Muscle of arm (tissue), 14 donors: ENCODE measurements at places on chromosomes 12 and 14.

GRCh38 chr14:25252793-25253192, 202.8 kb upstream of the STXBP6 start:
- no peak for DNase-seq

- no peak for DNase-seq
Measured at GRCh38 chr12:122298071-122298748, 31.9 kb upstream of the VPS33A start.

- DNase-seq: no peak
Measured at GRCh38 chr12:108505129-108505528, 9.9 kb upstream of the FICD start.

GRCh38 chr12:3832738-3833137, 40.5 kb downstream of the PARP11 start:
- DNase-seq: no peak

DNA sequence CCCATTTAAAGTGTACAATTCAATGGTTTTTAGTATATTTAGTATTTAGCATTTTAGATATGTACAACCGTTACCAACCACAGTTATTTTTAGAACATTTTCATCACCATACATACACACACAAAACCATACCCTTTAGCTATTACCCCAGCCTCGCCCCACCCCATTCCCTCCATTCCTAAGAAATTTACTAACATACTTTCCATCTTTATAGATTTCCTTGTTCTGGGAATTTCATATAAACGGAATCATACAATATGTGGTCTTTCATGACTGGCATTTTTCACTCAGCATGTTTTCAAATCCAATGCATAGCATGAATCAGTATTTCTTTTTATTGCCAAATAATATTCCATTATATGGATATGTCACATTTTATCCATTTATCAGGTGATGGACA, 101.5 kb downstream of the TAOK3 start:
- no peak for DNase-seq

DNA sequence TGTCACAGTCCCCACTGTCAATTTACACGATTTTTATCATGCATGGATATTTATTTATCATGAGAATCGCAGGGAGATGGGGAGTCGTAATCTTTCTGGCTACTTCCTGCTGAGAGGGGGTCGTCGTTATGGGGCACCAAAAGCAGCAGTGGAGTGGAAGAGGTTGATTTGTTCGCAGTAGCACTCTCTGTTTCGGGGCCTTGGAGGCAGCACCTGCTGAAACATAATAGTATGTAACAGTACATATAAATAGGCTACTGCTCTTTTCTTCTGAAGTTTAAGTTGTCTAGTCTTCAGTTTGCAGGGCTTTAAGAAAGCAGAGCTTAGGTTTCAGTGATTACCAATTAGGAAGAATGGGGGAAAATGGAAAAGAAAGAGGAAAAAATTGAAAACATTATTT, 3.8 kb downstream of the SOAT2 start:
- DNase-seq: no peak

- DNase-seq: no peak
Measured at GRCh38 chr12:106098691-106099200, 40.0 kb downstream of the NUAK1 start.

DNA sequence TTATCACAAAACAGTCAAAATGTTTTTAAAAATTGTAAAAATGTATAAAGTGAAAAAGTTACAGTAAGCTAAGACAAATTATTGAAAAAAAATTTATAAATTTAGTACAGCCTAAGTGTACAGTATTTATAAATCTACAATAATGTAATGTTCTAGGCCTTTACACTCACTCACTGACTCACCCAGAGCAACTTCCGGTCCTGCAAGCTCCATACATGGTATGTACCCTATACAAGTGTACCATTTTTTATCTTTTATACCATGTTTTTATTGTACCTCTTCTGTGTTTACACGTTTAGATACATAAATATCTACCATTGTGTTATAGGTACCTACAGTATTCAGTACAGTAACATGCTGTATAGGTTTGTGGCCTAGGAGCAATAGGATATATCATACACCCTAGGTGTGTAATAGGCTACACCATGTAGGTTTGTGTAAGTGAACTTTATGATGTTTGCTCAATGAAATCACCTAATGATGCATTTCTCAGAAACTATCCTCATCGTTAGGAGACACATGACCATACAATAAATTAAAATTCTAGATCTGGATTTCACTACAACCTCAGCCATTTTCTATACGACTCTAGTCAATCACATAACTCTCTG, 66.8 kb downstream of the TXNDC16 start:
- DNase-seq: no peak

DNA sequence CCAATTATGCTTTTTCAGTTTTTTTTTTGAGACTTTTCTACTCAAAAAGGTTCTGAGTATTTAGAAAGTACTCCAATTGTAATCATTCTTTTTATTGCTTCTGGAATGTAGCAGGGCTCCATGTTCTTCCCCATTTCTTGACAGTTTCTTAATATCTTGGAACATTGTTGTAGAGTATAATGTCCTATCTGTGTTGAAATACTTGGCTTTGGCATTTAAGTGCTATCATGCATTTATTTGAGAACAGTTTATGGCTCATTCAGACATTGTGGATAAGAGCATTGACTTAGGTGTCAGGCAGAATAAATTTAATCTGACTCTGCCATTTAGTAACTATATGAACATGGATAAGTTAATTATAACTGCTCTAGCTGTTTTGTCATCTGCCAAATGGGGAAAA, 28.3 kb downstream of the ADIPOR2 start:
- no peak for DNase-seq

DNA sequence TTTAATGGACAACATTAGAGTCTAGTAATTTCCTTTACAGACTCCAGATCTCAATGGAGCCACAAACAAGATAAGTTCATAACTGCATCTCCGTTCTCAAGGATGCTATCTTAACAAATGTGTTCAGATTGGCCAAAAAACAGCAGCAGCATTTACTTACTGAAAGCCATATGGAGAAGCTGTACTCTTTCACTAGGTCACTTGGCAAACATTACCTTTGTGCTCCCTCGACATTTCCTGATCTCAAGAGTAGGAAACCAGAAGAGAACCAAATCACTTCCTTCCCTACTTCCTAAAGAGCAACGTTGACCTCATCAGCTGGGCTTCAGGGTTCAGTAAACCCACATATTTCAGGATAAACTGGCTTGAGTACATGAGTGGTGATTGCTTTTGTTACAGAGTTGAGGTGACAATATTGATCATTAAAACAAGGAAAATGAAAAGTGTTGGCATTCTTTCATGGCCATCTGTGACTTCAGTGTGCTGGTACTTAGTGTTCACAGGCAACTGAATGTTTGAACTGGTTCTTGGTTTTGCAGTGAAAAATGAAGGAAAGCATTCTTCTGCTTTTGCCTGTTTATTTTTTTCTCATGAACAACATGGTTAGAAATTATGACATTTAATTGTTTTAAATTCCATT, 449.6 kb downstream of the TMEM117 start:
- no peak for DNase-seq

DNA sequence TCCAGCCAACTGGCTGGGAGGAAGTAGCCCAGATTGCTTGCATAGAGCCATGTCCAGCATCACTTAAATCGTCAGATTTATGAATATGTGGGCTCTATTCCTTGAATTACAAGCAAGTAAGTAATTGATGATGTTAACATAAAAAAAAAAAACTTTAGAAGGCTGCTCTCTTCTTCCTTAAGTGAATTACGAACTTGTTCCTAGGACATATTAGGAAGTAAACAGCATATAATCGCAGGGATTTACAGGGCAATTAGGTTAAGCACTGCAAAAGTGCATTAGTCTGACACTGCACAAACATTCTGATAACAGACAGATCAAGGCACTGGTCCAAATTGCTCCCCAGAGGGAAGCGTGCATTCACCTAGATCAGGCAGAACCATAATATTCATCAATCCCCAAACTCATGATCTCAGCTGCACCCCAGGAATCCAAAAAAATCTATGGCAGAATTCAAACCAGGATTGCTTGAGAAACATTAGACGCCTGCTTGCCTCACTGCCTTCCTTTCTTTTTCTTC, 293.2 kb downstream of the TMEM132D start:
- DNase-seq: no peak

DNA sequence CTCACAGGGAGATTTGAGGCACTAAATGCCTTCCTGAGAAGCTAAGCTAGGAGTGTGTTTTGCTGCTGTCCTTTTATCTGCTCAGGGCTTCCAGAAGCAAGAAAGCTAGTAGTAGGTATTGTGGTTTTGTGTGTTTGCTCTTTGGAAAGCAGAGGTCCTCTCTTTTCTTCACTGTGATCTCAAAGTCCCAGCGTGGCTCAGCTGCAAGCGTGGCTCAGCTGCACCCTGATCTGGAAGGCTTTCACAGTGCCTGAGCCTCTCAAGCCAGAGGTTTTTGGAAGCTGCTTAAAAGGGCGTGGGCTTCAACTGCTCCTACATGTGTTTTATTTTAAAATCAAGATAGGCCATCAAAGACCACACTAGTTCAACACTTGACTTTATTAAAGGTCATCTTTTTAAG, 337.4 kb upstream of the RGS6 start:
- no peak for DNase-seq

DNA sequence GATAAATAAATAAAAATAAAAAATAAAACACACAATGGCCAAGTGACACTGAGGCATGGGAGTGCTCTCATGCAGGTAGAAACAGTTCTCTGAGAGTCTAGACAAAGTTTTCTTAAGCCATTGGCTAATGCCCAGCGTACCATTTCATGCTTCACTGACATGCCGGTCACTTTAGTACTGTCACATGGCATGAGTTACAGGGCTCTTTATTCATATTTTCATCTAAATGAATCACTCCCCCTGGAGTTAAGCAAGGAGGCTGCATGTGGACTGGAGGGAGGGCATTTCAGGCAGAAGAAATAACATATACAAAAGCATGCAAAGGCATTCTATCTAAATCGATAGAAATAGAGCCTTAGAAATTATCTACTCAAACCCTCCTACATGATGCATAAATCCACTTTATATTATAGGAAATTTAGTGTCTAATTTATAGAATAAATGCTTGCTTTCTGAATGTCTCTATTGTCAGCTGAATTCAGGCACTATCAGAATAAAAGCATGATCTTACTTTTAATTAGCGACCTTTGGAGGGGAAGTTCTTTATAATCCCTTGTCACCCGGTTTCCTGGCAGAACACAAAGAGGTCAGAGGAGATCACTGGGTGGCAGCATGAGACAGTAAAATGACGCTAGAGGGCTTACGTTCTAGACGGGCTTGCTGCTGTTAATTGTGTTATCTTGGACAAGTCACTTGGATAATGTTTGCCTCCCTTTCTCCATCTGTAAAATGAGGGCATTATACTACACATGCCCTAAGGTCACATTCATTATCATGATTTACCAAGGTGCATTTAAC, 17.5 kb downstream of the DYRK4 start:
- DNase-seq: no peak

DNA sequence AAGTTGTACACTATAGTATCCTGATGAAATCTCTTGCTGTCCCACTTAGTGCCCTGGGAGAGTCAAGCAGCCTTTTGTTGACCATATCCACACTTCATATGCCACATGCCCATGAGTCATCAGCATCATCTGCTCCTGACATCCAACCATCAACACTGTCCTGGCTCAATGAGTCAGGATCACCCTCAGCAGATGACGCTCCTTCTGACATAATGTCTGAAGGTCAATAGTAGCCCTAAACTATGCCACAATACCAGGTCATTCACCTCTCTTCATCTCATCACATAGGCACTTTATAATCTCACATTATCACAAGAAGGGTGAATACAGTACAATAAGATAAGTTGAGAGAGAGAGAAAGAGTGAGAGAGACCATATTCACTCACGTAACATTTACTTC, 369.0 kb upstream of the FAR2 start:
- no peak for DNase-seq

GRCh38 chr12:123024819-123025391, 44.4 kb downstream of the ARL6IP4 start:
- DNase-seq: no peak

- no peak for DNase-seq
Measured at GRCh38 chr12:70365398-70365647, 767 bp upstream of the KCNMB4 start.

- no peak for DNase-seq
Measured at GRCh38 chr12:41462312-41462711, 274.2 kb downstream of the PDZRN4 start.

- DNase-seq: peak; percentile 48
Measured at GRCh38 chr12:57319678-57320469, 68.9 kb upstream of the STAC3 start.

GRCh38 chr12:92927436-92928281, 1.4 kb downstream of the EEA1 start:
- DNase-seq: peak; percentile 31

DNA sequence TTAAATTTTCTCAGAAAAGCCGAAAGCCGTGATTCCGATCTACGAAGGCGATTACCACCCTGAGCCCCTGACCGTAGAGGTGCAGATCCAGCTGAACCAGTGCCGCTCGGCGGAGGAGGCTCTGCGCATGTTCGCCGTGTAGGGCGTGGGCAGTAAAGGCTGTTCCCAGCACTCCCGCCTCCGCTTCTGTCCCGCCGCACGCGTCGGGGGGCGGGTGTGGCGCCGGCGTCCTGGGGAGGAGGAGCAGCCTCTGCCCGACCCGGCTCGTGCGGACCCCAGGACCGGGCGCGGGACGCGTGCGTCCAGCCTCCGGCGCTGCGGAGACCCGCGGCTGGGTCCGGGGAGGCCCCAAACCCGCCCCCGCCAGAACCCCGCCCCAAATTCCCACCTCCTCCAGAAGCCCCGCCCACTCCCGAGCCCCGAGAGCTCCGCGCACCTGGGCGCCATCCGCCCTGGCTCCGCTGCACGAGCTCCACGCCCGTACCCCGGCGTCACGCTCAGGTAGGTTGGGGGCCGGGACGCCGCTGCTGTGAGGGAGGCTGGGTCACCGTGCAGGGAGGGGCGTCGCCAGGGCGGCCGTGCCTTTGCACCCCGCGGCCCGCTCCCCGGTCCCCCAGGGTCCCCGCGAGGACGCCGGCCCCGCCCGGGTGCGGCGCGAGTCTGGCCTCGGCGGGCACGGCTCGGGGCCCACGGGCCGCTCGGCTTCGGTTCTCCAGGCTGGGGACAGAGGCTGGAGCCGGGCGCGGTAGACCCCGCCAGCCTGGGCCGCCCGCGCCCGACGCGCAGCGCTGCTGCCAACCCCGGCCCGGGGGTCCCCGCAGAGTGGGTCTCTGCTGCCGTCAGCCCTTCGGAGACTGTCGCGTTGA, at the start of gene B3GNT4:
B3GNT4 (plus strand) TSS at position 409 of the 866 bp plus-strand sequence. CDS start 910 bp downstream, outside the sequence.
- DNase-seq: peak; percentile 25
